Mammary microvascular endothelial cell (primary cell): ENCODE measurements at places on chromosomes 7 and 10. TPM values are rescaled to one million over a fixed set of nuclear protein-coding genes. Genes with fewer than 3 reads are reported as not detected.

The ADRA2A gene
- under 0.01 TPM in 1 of 2 replicates, not detected in the other for total RNA-seq

The RET gene
- 0.07 and 0.94 TPM in 2 replicates for total RNA-seq

The AKR1D1 gene
- not detected in 2 replicates for total RNA-seq

The CALML3 gene
- not detected in 2 replicates for total RNA-seq

The MAGI2 gene
- 0.84 and 1.5 TPM in 2 replicates for total RNA-seq

The KIF5B gene
- 96.2 and 100 TPM in 2 replicates for total RNA-seq

The PDE6C gene
- total RNA-seq: not detected in 2 replicates

The ZNF736 gene
- total RNA-seq: 2.6 and 2.7 TPM in 2 replicates

The ZYX gene
- total RNA-seq: 244 and 257 TPM in 2 replicates

The COBL gene
- not detected in 2 replicates for total RNA-seq

The TMEM273 gene
- total RNA-seq: 3.1 and 5.6 TPM in 2 replicates

The HOXA6 gene
- total RNA-seq: 4.0 and 6.5 TPM in 2 replicates

The BAIAP2L1 gene
- 2.4 and 4.1 TPM in 2 replicates for total RNA-seq

The CYP2C9 gene
- total RNA-seq: not detected in 2 replicates

The FRMD4A gene
- 66.2 and 75.3 TPM in 2 replicates for total RNA-seq

The GHRHR gene
- not detected in 2 replicates for total RNA-seq

The NME8 gene
- total RNA-seq: not detected in 2 replicates

The TPST1 gene
- 14.9 and 15.3 TPM in 2 replicates for total RNA-seq

The HSPA12A gene
- under 0.01 and 0.05 TPM in 2 replicates for total RNA-seq

The HOXA1 gene
- total RNA-seq: 2.3 and 3.0 TPM in 2 replicates

The RBM33 gene
- total RNA-seq: 14.2 and 18.3 TPM in 2 replicates

The PTF1A gene
- total RNA-seq: not detected in 2 replicates

The MOGAT3 gene
- total RNA-seq: not detected in 2 replicates

The STK32C gene
- total RNA-seq: 13.2 and 21.4 TPM in 2 replicates

The AKR1C1 gene
- 0.30 and 1.3 TPM in 2 replicates for total RNA-seq

The TAF3 gene
- 3.1 and 4.0 TPM in 2 replicates for total RNA-seq

The ADIRF gene
- total RNA-seq: 34.7 and 71.8 TPM in 2 replicates

The TRIM74 gene
- total RNA-seq: not detected in 2 replicates

The SPDYE2 gene
- not detected in 2 replicates for total RNA-seq

The APBB1IP gene
- total RNA-seq: not detected in 2 replicates

The STEAP4 gene
- total RNA-seq: not detected in 2 replicates

The GNAT3 gene
- not detected in 2 replicates for total RNA-seq

The HOGA1 gene
- total RNA-seq: 0.07 and 0.10 TPM in 2 replicates

The PILRA gene
- total RNA-seq: not detected in 2 replicates

The DNAJC12 gene
- total RNA-seq: 0.39 and 0.53 TPM in 2 replicates

The SLC29A3 gene
- 1.8 and 4.1 TPM in 2 replicates for total RNA-seq

The HABP2 gene
- not detected in 2 replicates for total RNA-seq

The CALML5 gene
- total RNA-seq: not detected in 2 replicates

The FAM53B gene
- 18.8 and 19.7 TPM in 2 replicates for total RNA-seq
